ENCODE measurements at places on chromosomes 1 and 21. TPM values are rescaled to one million over a fixed set of nuclear protein-coding genes. Genes with fewer than 3 reads are reported as not detected.

Gene ENAH
- 148 TPM for polyA plus RNA-seq

Gene ZNF593
- 17.3 TPM for polyA plus RNA-seq

Gene ASPM
- 8.4 TPM for polyA plus RNA-seq

Gene ALDH4A1
- polyA plus RNA-seq, result 16.1 TPM

Gene HOOK1
- polyA plus RNA-seq, result 4.1 TPM

Gene SMPDL3B
- polyA plus RNA-seq, result 0.14 TPM

Gene TTC39A
- polyA plus RNA-seq, result 5.0 TPM

Gene AK5
- polyA plus RNA-seq, result 6.6 TPM

GRCh38 chr21:22585558-22585957 is 1587.3 kb downstream of the NCAM2 start:
- DNase-seq, result no peak

- no peak for DNase-seq
Observed at GRCh38 chr1:196309386-196309785, 298.9 kb downstream of the KCNT2 start.

DNA sequence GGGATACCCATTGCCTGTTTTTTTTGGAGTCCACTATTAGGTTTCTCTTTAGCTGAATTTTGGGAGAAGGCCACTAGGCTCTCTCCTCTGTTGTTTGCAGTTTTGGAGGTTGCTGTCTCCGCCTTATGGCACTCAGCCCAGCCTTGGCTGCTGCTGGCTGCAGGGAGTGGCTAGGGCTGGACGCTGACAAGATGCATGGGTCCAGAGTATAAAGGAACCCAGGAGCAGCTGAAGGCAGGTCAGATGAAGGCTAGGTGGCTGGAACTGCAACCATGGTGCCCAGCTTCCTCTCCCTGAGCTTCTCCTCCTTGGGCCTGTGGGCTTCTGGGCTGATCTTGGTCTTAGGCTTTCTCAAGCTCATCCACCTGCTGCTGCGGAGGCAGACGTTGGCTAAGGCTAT is at the start of gene CYP4B1:
CYP4B1 (plus strand) TSS at position 237 of the 400 bp plus-strand sequence; CDS start at position 273, 36 bp downstream.
- peak; percentile 36 for DNase-seq

- no peak for DNase-seq
Observed at GRCh38 chr1:35377555-35377954, 109.0 kb downstream of the ZMYM4 start.

DNA sequence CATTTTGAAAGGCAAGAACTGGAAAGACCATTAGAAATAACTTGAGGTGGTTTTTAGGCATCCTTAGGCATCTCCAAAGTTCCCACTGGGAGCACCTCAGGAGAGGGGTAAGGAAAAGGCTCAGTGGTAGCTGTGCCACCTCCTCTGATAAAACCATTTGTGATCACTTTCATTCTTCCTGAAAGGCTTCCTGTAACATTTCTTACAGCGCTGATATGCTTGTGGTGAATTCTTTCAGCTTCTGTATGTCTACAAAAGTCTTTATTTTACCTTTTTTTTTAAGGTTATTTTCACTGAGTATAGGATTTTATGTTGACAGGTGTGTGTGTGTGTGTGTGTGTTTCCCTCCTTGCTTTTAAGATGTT is 54.8 kb downstream of the VANGL2 start:
- no peak for DNase-seq

DNA sequence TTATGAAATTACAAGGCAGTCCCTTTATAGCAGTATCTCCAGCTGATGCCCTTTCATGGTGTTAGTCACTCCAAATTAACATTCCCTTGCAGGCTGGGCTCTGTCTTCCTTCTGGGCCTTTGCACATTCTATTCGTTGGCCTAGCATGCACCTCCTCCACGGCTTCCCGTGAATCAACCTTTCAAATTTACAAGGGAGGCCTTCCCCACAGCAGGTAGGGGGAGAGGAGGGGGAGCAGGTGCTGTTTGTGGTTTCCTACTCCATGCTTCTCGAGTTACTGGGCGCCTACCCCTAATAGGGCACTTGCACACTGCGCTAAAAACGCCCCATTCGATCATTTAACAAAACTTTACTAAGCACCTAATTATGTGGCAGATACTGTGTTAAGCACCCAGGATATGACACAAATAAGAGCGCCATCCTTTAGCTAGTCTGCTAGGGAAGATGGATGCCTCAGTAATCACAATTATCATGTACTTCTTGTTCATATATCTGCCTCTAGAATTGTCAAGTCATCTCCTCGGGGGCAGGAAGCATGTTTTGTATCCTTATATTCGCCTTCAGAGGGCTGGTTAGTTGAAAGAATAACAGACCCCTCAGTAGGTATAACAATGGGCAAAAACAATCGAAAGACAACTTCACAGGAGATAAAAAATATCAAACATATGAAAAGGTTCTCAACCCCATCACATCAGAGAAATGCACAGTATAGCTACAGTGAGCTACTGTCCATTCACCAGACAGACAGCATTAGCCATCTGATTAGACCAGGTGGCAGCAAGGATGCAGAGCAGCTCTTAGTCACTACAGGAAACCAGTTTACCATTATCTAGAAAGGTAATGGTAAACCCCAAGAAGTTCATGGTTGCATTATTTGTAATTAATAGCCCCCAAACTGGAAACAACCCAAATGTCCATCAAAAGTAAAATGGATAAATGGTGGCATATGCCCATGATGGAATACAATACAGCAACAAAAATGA is 1.7 kb upstream of the ADAR start:
- DNase-seq, result no peak

DNA sequence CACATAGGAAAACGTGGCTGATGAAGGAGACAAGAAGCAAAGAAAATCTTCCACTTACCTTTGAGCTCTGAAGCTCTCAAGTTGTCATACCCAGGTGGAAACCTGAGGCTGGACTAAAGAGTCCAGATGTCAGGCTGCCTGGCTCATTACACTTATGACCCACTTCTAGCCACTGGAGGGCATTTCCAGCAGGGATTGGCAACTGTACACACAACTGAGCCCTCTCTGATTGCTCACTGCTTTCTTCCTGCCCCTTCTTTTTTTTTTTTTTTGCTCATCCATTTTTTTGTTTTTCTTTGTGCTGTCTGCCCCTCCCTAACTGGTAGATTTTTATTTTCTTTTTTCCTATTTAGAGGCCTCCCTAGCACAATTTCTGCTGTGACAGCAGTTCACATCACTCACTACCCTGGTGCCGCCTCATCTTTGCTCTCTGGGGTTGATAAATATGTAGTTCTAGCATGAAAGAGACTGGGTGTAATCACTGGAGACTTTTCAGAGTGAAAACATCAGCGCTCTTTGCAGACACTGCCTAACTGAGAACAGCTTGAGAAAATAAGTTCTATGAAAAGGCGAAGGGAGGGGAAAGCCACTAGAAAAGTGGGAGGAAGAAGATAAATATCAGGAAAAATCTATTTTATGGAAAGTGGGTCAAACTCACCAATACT is 334.5 kb downstream of the NUF2 start:
- no peak for DNase-seq

- no peak for DNase-seq
Observed at GRCh38 chr1:192958871-192959270, 100.3 kb downstream of the UCHL5 start.

- DNase-seq, result no peak
Observed at GRCh38 chr1:58720680-58721079, 20.8 kb upstream of the MYSM1 start.

DNA sequence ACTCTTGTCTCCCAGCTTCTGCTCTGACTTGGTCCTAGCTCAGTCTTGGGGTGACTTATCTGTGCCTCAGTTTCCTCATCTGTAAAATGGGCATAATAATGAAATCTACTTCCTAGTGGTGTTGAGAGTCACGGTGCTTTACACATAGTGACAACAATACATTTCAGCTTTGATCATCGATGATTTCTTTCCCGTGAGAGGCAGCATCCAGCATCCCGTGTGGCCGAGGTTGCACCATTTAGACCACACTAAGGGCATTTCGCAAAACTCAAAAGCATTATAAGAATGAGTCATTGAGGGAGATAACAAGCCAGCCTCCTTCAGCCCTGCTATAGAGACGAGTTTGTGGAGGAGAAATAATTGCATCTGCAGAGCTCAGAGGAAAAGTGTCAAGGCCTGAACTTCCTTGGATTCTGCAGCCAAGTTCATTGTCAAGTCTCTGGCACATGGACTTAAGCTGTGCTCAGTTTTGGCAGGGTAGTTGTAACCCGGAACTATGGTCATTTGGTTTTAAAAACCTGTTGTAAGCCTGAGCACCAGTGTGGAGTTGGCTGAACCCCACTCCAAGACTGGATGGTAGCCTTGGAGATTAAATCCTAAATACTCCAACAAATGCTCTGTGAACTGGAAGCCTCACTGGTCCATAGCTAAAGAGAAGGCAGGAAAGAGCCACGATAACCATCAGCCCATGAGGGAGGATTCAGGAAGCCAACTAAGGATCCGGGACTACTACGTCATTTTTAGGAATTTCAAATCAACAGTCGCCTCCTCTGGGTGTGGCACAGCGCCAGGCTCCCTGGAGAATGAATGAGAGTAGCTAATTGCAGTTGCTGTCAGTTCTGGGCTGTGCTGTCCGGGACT is 64.2 kb downstream of the TCP10L start:
- DNase-seq, result peak; percentile 74

DNA sequence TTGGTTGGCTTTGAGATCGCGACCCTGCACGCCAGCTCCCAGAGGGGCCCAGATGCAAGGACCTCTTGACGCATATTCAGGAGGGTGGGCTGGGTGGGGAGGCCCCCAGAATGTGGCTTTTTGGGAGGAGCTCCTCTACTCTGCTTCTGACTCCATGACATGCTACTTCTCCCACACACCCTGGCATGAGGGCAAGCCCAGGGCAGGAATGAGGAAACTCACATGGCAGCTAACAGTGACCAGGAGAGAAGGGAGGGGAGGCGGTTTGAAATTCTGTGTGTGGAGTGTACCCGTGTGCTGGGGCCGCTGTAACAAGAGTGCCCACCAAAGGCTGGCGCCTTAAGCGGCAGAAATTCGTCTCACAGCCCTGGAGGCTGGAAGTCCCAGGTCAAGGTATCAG is 61.3 kb upstream of the GPR153 start:
- DNase-seq, result no peak

GRCh38 chr1:151644001-151644400 is 32.2 kb downstream of the SNX27 start:
- DNase-seq, result no peak

DNA sequence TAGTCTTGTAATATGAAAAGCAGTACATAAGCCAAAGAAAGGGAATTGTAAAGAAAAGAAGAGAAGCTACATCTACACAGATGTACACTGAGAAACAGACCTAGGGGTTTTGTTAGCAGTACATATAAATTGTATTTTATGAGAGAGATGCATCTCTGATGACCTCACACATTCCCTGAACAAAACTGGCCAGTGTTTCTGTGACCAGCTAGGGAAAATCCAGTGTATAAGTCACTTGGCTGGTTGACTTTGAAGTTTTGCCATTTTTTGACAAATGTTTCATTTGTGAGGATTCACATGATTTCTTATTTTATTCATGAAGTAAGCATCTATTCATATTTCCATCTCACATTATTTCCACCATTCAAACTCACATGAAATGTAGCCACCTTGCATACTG is 28.3 kb upstream of the DYNLT5 start:
- peak; percentile 11 for DNase-seq

- DNase-seq, result no peak
Observed at GRCh38 chr1:40633523-40633922, 32.0 kb downstream of the RIMS3 start.

DNA sequence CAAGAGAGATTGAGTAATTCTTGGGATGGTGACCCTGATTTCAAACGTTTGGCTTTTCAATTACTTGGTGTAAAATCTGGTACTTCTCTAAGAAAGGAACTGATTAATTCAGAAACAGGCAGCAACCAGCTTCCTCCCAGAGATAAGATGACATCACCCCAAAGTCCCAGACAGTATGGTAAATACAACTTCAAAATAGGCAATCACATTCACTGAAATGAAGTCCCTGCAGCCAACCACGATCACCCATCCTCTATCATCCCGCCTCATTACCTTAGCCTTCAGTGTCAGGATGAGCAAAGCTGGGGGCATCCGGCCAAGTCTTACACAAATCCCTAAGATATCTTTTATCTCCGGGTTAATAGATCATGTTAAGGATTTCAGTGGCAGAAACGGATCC is 26.4 kb upstream of the RUNX1 start:
- no peak for DNase-seq
